Sigmoid colon (tissue), 7 donors: ENCODE measurements at places on chromosomes 11 and 22.

GRCh38 chr22:33565580-33565995 lies 354.7 kb downstream of the LARGE1 start:
- DNase-seq, result no peak

GRCh38 chr22:17866127-17866526 lies 91.9 kb upstream of the BID start:
- no peak for DNase-seq

DNA sequence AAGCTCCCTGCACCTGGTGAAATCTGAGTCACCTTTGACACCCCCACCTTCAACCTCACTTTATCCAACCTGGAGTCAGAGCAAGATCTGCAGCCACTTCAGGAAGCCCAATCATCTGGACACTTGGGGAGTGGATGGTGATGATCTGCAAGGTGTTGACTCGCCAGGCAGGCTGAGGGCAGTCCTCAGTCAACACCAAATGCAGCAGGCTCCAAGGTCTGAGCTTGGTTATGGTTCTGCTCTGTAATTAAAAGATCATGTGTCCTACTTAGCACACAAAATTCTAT lies 446.9 kb downstream of the BRD1 start:
- no peak for DNase-seq

- DNase-seq, result no peak
Observed at GRCh38 chr11:109304159-109304558, 117.8 kb upstream of the C11orf87 start.

GRCh38 chr11:84714316-84714780 lies 912.8 kb downstream of the DLG2 start:
- no peak for DNase-seq

DNA sequence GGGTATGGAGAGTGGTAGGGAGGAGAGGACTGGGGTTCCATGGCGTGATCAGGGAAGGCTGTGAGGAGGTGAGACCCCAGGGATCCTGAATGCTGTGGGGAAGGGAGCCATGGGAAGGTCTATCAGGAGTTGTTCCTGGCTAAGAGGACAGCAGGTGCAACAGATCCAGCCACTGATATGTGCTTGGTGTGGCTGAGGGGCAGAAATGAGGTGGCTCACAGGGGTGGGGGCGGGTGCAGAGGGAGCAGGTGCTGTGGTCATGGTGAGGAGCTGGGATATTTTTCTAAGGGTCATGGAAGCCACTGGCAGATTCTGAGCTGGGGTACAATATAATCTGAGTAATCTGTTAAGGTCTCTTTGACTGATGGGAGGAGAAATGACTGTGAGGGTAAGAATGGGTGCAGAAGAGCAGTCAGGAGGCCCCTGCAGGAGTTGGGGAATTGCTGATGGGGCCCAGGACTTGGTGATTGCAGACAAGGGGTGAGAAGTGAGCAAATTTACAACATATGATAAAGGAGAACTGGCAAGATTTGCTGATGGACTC lies 31.3 kb upstream of the DMC1 start:
- no peak for DNase-seq

DNA sequence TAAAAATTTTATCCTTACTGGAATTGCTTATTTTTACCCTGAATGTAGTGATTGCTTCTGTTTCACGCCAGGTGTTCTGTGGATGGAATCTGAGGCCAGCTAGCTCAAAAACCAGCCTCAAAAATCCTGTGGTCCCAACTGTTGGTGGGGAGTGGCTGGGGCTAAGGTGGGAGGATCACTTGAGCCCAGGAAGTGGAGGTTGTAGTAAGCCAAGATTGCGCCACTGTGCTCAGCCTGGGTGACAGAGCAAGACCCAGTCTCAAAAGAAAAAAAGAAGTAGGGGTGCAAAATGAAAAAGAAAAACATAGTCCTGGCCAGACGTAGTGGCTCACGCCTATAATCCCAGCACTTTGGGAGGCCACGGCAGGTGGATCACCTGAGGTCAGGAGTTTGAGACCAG lies 27.0 kb upstream of the SLC5A1 start:
- DNase-seq, result no peak

DNA sequence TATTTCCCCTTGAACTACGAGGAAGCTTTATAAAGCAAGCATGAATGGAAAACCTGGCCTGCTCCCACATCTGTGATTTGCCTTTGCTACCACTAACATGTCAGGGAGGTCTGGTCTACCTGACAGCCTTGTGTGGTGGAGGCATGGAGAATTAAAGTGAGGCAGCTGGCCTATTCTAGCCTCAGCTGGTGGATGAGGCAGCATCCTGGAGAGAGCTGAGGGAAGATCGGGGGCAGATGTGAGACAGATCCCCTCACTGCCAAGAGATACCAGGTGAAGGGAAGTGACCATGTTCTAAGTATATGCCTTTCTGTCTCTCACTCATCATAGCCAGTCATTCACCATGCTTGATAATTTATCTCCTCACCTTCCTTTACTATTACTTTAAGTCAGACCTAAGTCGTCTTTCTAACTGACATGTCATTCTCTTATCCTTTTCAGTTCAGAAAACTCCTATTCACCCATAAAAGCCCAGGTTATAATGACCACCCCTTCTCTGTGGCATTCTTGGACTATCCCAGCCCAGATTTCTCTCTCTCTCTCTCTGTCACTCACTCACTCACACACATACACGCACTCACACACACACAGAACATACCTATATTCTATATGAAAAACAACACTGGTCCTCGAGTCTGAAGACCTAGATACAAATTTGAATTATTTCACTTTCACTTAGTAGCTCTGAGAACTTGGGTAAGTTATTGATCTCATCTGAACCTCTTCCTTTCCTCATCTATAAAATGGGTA lies 90.7 kb downstream of the CSNK2A3 start:
- DNase-seq, result no peak

DNA sequence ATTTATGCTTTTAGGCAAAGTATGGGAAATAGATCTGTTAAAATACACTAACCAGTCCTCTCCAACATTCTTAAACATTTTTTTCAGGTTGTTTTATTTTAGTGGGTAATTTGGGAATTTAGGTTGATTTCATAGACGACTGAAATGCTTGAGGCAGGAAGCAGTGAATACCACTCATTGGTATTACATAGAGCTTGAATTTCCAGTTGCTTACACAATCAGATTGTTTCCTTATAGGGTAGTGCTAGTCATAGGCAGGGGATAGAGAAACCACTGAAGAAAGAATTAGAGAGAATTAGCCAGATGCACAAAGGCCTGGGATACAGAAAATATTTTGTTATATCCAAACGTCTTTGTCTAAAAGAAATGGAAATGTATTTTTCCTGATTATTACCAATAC lies 23.9 kb upstream of the LYVE1 start:
- DNase-seq, result no peak

- DNase-seq, result no peak
Observed at GRCh38 chr11:70732023-70732880, 333.9 kb downstream of the CTTN start.

GRCh38 chr11:64305691-64306562 lies 603 bp downstream of the ESRRA start:
- peak; percentile 85 for DNase-seq

- peak; percentile 44 for DNase-seq
Observed at GRCh38 chr22:49574881-49575702, 252.6 kb downstream of the BRD1 start.

GRCh38 chr11:61112575-61112974 lies 10.3 kb downstream of the CD5 start:
- no peak for DNase-seq

DNA sequence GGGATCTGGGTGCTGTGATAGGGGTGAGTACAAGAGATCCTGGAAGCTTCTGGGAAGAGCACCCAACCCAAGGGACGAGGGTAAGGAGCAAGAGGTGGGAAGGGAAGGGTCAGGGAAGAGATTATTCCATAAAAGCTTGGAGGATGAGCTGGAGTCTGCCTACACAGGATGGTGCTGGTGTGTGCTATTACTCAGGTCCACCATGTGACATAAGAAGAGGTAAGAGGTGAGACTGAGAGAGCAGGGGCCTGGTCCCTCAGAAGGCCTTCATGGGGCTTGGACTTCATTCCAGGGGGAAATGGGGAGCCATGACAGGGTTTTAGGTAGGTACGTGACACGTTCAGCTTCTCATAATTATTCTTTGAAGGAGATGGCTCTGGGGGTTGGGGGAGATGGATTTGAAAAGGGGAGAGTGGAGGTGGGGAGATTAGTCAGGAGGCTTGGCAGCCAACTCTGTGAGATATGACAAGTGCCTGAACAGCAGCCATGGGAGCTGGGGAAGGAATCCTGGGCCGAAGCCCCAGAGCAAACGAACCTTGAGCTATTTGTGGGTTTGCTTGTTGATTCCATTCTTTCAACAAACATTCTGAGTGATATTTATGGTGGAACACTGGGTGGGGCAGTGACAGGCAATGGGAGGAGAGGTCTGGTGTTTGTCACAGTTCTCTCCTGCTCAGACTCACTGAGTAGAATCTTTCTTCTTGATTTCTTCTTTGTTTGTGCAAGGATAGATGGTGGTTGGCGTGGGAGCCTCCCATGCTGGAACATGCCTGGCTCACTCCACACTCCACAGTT lies 11.2 kb upstream of the NCAM1 start:
- DNase-seq, result peak; percentile 77

GRCh38 chr11:88779577-88779976 lies 286.2 kb downstream of the GRM5 start:
- DNase-seq, result no peak

GRCh38 chr11:3382613-3383285 lies 3.8 kb upstream of the ZNF195 start:
- no peak for DNase-seq
